ENCODE measurements at places on chromosomes 16 and 17.

- DNase-seq, result peak; percentile 7
Observed at GRCh38 chr16:50323335-50324011, 45.3 kb downstream of the BRD7 start.

GRCh38 chr17:50871898-50872297 lies 5.7 kb upstream of the TOB1 start:
- no peak for DNase-seq

- DNase-seq, result no peak
Observed at GRCh38 chr17:65587534-65588180, 26.2 kb upstream of the AXIN2 start.

DNA sequence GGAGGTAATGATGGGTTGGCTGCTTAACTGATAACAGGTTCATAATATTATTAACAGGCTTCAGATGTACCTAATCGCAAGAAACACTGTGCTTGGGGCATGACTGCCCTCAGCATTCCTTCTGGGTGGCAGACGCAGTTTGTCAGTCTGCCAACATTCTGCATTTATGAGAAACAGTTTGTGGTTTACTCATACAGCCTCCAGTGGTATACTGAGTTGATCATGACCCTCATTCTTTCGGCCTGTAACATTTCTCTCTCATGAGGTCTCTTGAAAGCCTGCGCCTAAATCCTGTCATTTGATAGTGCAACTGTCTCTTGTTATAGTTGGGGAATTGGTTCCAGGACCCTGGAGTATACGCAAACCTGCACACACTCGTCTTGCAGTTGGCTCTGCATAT lies 4.9 kb upstream of the RUSF1 start:
- DNase-seq, result no peak

- DNase-seq, result no peak
Observed at GRCh38 chr16:10121491-10121890, 60.7 kb downstream of the GRIN2A start.

GRCh38 chr17:15281909-15282308 lies 16.8 kb upstream of the PMP22 start:
- DNase-seq, result no peak

DNA sequence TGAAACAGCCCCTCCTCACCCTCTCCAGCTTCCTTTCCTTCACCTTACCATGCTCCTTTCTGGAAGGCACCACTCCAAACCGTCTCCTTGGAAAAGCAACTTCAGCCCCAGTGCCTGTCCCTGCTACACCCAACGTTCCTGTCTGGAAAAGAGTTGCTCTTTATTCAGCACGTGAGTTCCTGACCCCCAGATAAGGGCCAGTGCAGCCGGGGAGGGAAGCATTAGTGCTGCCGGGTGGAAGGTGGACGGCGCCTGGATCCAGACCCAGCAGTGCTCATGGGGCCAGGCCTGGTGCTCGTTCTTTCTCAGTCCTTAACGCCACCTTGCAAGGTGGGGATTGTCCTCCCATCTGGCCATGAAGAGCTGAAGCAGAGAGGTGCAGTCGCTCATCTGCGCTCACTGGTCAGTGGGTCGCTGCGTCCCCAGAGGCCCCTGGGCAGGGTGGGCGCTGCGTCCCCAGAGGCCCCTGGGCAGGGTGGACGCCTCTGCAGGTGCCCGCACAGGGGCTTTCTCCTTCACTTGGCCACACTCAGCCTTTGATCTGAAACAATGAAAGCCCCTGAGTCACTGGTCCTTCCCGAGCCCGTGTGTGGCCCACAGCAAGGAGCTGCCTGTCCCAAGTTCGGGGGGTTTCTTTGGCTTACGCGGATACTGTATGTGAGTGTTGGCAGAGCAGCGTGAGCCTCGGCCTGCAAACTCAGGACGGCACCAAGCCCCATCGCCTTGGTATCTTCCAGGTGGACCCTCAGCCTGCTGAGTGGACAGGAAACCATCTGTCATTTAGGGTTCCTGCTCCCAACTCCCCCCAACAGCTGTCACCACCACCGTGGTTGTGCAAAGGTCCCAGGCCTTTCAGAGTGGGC lies 117.1 kb downstream of the SEC14L1 start:
- no peak for DNase-seq

GRCh38 chr16:801584-802363 lies 1.2 kb upstream of the GNG13 start:
- DNase-seq, result no peak

GRCh38 chr16:83797013-83797412 lies 10.8 kb upstream of the HSBP1 start:
- no peak for DNase-seq

GRCh38 chr17:57370037-57370581 lies 113.8 kb downstream of the MSI2 start:
- no peak for DNase-seq

DNA sequence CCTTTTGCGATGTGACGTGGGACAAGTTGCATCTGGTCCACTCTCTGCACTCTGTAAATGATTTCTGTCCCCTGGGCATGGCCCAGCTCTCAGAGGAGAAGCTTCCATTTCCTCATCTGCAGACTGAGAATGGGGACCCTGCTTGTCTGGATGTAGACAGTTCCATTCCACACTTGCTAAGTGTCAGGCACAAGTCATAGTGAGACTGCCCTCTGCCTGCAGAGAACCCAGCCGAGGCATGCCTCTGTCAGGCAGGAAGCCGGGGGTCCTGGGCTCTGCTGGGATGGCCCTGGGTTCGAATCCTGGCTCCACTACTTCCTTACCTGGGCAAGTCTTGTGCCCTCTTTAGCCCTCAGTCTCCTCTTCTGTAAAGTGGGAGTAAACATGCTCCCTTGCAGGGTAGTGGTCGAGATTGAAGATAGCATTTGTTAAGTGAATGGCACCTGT lies 4.1 kb downstream of the MAP2K3 start:
- DNase-seq, result no peak

DNA sequence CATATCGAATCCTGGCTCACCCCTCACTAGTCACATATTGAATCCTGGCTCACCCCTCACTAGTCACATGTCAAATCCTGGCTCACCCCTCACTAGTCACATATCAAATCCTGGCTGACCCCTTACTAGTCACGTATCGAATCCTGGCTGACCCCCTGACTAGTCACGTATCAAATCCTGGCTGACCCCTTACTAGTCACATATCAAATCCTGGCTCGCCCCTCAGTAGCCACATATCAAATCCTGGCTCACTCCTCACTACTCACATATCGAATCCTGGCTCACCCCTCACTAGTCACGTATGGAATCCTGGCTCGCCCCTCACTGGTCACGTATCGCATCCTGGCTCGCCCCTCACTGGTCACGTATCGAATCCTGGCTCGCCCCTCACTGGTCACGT lies 156.7 kb upstream of the RPH3AL start:
- no peak for DNase-seq

DNA sequence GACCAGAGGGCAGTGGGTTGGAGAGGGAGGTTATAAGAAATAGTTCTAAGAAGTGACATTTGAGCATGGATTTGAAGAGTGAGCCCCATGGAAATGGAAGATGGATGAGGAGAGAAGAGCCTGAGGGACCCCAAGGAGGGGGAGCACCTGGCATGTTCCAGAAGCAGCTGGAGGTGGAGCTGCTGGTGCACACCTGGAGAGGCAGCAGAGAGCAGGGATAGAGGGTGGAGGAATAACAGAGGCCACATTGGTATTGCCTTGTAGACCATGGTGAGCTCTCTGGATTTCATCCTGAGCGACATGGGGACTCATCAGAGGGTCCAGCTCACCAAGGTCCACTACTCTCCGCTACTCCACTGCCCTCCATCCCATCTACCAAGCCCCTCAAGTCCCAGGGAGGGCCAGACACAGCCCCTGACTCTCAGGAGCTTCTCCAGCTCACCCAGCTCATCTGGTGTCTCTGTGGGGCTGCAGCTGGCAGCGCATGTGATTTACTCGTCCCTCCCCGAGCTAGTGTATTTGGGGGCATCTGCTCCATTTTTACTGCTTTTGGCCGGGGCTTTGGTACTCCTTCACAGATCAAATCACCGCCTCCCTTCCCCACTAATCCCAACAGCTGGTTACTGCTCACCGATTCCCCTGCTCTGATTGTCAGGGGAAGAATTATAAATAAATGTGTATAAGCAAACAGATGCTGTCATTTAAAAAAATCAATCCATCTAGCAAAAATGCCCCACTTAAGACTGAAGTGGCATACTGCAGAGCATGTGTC lies 22.1 kb upstream of the KDM8 start:
- peak; percentile 19 for DNase-seq

GRCh38 chr16:30183233-30184095 lies at the start of gene CORO1A:
TSS of gene CORO1A (plus strand) at chr16:30183602. CDS start at chr16:30185210, 1,608 bp downstream.
- DNase-seq, result peak; percentile 89

DNA sequence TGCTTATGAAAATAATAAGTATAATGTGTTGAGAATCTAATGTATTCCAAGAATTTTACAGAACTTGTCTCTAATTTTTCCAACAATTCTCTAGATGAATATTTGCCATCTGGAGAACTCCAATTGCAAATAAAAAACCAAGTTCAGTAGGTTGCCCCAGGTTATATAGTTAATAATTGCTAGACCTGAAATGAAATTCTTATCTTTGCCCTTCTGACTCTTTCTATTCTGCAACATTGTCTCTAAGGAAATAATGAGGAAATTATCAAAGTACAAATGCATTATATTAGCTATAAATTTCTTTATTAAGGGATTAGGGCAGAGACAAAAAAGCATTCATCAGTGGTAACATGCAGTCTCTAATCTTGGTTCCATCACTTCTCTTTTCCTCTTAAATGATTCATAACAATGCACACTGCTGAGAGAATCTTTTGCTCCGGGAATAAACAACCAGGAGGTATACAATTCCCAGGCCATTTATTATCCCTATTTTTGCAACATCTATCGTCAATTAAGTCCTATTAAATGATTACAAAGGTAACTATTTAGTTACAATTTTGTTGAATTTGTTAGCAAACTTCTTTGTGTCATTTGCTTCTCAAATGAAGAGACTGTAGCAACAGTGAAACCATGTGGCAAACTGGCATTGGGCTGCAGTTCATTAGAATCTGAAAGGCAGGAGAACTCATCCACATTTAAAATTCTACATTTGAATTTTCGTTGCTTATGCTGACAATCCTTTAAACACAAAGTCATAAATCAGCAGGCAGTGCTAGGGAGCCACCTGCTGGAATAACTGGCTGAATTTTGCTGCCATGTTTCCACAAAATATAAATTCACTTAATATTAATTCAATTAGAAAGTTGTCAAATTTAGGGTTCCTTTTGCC lies 349.6 kb downstream of the KIF2B start:
- DNase-seq, result no peak

DNA sequence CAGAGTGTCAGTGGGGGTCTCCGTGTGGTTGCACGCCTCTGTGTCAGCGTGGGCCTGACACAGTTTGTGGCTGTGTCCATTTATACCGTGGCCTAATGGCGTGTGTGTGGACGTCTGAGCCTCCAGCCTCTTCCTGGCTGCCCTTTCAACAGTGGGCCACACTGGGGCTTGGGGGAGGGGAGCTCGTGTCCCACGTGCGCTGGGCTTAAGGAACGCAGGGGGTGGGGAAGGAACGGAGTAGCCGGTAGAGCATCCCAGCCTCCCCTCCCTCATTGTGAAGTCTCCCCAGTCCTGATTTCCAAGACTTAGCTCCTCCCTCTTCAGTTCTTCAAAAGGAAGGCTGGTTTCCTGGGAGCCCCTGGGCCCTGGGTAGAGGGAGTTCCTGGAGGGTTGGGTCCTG lies 9.5 kb upstream of the HES7 start:
- no peak for DNase-seq

GRCh38 chr17:34068571-34068970 lies 186.5 kb upstream of the CCL2 start:
- DNase-seq, result no peak

GRCh38 chr17:81523402-81524038 lies 4.7 kb upstream of the FSCN2 start:
- no peak for DNase-seq

DNA sequence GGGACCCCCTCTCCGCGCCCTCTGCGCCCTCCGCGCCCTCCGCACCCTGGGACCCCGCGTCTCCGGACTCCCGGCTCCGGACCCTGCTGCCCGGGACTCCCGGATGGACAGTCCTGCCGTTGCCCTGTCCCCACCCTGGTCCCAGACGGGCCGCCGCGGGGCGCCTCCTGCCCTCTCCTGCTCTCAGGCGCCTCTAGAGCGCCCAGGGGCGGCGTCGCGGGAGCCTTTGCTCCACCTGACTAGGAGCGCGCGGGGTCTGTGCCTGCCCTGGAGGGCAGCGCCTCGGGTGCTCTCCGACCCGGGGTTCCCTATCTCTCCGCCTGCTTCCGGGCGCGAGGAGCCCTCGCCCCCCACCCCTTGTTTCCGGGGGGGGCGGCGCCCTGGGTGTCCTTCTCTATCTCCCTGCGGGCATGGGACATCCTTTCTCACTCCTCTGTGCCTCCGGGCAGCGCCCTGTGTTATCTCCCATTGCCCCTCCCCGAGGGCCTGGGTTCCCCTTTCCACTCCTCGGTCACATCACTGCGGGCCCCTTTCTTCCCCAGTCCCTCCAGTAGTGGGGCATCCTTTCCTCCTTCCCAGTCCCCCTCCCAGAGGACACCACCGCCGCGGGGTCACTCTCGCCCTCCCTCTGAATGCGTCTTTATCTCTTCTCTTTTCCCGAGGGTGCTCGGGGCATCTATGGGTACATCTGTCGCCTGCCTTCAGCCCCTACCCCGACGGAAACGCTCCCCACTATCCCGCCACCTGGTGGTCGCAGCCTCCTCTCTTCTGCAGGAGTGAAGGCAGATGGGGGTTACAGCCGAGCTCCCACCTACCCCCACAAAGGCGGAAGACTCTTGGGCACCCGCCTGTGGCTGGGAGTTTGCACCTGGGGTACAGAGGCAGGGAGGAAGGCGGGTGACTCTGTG lies 875 bp downstream of the PRKCB start:
- DNase-seq, result peak; percentile 21

GRCh38 chr16:79839466-79840341 lies 239.2 kb upstream of the MAF start:
- DNase-seq, result no peak

GRCh38 chr17:75390982-75391381 lies 14.5 kb downstream of the GRB2 start:
- no peak for DNase-seq

- DNase-seq, result no peak
Observed at GRCh38 chr17:67375716-67376115, 1.4 kb upstream of the PITPNC1 start.

GRCh38 chr17:77692571-77693161 lies 265.8 kb upstream of the TNRC6C start:
- DNase-seq, result no peak

DNA sequence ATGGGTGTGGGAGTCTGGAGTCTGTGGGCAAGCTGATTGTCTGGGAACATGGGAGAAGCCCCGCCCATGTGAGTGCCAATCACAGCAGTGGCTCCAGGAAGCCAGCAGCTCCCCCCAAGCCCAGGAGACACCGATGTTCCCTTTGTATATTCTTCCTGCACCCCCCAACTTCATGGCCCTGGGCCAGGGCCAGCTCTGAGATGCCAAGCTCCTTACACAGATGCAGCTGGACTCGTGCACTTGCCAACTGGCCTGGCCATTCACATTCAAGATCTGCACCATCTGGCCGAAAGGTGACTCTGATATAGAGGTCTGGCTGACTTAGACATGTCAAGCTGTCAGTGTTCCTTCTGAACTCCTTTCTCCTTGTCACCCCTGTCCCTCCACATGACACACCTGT lies 50.5 kb downstream of the CACNG5 start:
- no peak for DNase-seq

- DNase-seq, result no peak
Observed at GRCh38 chr17:74595037-74595750, 3.1 kb upstream of the CD300LD start.

- DNase-seq, result no peak
Observed at GRCh38 chr16:14308368-14308723, 237.2 kb downstream of the MRTFB start.
